Right atrium auricular region (tissue), 2 donors: ENCODE measurements at places on chromosomes 12 and 14. TPM values are rescaled to one million over a fixed set of nuclear protein-coding genes. Genes with fewer than 3 reads are reported as not detected.

DNA sequence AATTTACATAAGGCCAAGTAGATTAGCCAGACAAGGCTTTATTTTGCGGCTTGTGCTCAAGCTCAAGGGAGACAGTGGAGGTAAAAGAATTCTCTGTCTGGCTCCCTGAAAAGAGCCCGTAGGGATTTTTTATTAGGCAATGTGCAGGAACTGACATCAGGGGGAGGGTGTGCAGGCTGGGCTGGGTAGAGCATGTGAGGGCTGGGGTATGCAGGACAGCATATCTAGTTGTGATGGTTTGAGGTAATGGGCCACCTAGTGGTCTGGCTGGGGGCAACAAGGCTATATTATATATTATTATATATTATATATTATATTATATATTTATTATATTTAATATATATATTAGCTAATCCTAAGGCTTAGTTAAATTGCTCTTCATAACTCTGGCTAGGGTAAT, 102.1 kb downstream of the TMEM117 start:
- no peak for DNase-seq

- no peak for DNase-seq
Observed at GRCh38 chr14:60163693-60164092, 1.5 kb downstream of the DHRS7 start.

- DNase-seq: no peak
Observed at GRCh38 chr14:102939820-102940561, 17.5 kb downstream of the AMN start.

GRCh38 chr12:47272412-47273190, 192.8 kb upstream of the AMIGO2 start:
- no peak for DNase-seq

DNA sequence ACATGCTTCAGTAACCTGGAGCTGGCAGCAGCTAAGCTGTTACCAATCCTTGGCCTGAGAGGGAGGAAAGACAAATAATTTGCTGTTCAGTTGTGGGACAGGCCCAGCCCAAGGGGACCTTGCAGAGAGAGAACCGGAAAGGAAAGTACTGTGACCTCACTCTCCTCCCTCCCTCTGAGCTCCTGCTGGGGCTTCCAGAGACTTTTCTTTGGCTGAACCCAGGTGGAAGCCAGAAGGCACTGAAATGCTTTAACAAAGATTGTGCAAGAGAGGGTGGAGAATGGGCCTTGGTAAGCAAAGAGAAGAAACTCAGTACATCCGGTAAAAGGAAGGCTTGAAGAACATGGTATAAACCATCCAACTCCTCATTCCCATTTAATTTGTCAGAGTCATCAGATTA, 457.1 kb downstream of the GLT1D1 start:
- DNase-seq: no peak

- no peak for DNase-seq
Observed at GRCh38 chr12:89390802-89391673, 38.7 kb upstream of the DUSP6 start.

- DNase-seq: no peak
Observed at GRCh38 chr12:66662729-66663128, 16.1 kb downstream of the GRIP1 start.

DNA sequence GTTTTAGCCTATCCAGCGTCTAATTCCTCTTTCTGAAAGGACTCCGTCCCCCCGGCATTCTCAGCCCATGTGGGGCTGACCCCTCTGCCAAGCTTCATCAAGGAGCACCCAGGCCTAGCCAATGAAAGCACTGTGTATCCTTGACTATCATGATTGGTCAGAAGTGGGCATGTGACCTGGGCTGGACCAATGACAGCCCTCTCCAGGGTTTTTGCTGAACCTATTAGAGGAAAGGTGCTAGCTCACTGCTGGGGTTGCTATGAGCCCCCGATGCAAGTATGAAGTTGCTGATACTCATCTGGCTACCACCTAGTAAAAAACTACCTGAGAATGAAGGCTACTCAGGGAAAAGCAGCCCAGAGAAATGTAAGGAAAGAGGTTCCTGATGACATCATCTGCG, 68.1 kb downstream of the LRRC74A start:
- DNase-seq: no peak

DNA sequence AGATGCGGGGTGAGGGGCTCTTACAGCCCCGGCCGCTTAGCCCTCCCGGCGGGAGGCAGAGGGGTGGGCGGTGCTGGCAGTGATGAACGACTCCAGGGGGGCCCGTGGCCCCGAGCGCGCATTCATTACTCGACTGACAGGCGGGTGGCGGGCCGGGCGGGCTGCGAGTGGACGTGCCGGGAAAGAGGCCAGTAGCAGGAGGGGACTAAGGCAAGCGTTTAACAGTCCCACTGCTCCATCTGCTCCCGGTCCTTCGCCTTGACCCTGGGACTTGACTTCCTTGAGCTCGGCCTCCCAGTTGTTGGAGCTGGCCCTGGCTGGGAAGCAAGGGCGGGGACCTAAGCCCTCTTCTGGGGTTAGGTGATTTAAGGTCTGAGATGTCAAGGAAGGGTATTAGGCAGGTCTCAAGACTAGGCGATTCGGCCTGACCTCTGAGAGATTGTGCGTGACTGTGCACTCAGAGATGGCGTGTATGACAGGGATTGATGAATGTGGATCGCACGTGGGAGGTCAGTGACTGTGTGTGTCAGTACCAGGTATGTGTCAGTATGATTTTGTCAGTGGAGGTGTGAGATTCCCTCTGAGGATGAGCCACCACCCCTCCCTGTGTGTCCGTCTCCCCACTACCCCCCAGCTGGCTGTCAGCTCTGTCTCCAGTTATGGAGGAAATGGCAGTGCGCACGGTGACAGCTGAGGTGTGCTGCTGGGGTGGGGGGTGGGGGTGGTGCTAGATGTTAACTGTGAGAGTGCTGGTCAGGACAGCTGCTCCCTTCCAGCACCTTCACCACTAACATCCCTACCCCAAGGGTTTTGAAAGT, 3.6 kb upstream of the DNAJC22 start:
- no peak for DNase-seq

GRCh38 chr14:102501751-102502315, 7.7 kb downstream of the ANKRD9 start:
- no peak for DNase-seq

DNA sequence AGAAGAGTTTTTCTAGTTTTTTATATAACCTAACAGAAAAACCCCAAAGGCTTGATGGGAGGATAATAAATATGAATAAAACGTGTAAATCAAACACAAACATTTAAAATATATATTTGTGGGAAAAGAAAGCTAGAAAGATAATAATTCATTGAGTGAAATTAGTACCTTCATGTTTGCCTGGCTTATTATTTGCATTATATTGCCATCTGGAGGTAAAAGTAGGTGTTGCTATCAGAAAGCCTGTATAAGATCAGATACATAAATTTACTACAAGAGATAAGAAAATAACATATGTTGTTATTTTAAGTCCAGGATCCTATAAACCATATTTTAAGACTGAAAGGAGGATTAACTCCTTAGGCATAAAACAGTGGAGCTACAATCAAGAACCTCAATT, 77.7 kb downstream of the NTS start:
- no peak for DNase-seq

- DNase-seq: no peak
Observed at GRCh38 chr14:35766036-35766699, 42.9 kb downstream of the RALGAPA1 start.

- no peak for DNase-seq
Observed at GRCh38 chr12:113186033-113186365, 478 bp downstream of the RITA1 start.

GRCh38 chr14:38311655-38312054, 55.8 kb upstream of the CLEC14A start:
- no peak for DNase-seq

GRCh38 chr12:62839869-62840660, 94.9 kb downstream of the PPM1H start:
- DNase-seq: no peak

DNA sequence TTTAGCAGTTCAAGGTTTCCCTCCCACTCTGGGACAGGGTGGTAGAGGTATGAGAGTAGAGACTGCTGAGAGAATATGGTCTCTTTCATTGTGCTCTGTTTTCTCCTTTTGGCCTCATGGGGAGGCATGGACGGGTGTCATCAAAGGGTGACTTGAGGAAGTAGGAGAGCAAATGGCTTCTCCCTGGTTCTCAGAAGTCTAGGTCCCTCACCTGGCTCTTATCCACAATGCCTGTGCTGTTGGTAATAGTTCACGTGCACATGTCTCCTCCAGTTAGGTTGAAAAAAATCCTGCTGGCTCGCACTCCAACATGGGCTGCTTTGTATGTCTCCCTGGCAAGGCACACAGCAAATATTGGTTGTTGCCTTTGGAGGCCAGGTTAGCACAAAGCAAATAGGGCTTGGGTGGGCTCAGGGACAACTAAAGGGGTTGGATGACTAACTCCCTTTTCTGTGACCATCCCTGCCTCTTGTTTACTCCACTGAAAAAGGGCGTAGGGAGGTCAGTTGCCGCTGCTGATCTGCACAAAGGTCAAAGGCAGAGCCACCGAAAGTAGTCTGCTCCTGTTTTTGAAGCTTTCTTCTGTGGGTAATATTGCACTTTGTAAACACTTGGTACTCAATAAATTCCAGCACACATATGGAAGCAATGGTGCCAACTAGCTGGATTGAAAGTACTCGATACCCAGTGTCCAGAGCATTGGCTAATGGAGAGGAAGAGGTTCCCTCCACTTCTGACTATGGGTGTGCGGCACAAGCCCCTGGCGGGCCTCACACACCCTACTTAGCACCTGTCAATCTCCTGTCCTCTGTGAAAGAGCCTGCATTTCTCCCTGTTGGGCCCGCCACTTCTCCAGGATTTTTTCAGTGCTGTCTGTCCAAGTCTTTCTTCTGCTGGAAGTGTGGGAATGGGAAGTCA, 121.8 kb downstream of the SLC38A6 start:
- DNase-seq: no peak

DNA sequence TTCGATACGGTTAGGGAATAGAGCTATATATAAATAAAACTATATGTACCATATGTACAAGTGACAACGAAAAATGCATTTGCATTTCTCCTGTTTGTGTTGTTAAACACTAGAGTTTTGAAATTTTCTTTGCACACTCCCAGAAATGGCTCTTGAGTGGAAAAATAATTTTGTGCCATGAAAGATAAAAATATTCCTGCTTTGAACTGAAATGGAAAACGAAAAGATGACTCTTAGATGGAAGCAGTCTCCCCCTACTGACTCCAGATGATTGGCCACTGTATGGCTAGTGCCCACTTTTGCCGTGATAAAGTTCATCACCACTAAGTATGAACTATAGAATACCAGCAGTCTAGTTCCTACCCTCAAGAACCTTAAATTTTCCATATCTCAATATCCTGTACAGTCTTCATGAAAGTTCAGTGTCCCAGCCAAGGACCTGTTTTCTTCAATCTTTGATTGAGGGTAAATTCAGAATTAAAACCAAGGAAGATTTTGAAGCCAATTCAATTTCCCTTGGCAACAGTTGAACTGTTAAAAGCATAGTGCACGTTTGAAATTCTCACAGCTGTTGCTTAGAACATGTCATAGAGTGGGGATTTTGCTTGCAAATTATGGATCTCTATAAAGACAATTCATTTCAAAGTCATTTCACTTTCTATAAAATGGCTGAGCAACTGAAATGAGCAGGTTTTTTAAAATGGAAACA, 1.6 kb upstream of the PPP2R5E start:
- DNase-seq: no peak

DNA sequence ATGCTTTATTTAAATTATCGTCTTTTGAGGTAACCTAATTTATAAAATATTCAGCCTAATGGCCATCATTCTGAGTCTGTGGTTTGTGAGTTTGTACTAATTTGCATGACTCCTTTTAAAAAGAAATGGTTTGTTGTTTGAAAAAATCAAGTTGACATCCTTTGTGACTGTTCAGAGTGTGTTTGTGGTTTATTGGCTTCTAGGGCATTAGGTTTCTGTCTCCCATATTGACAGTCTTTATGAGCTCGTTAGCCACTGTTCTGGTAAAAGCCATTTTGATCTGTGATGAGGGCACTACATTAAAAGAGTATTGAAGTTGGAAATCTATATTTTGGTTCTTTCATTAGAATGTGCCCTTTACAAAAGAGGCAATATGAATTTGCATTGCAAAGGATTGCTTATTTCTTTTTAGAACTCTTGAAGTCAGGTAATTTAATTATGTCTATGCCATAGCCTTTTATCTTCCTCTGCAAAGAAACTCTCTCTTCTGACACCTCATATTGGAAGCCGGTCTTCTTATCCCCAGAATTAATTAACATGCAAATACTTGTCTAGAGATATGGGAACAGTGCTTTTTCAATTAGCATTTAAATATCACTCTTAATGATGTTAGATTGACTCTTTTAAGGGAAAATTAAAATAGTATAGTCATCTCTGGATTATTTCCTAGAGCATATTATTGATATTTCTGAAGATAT, 95.0 kb downstream of the CRADD start:
- no peak for DNase-seq

DNA sequence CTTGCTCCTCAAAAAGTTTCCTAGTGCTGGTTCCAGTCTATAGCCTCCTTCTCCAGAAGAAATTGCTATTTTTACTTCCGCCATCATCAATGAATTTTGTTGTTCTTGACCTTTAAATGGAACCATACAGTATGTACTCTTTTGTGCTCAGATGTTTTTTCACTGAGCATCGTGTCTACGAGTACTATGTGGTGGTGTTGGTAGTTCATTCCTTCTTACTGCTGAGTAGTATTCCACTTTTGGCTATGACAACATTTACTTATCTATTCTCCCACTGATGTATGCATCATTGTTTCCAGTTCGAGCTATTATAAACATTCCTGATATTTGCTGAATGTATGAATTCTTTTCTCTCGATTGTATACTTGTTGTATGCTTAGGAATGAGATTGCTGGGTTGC, 28.6 kb downstream of the SLC2A14 start:
- DNase-seq: no peak

DNA sequence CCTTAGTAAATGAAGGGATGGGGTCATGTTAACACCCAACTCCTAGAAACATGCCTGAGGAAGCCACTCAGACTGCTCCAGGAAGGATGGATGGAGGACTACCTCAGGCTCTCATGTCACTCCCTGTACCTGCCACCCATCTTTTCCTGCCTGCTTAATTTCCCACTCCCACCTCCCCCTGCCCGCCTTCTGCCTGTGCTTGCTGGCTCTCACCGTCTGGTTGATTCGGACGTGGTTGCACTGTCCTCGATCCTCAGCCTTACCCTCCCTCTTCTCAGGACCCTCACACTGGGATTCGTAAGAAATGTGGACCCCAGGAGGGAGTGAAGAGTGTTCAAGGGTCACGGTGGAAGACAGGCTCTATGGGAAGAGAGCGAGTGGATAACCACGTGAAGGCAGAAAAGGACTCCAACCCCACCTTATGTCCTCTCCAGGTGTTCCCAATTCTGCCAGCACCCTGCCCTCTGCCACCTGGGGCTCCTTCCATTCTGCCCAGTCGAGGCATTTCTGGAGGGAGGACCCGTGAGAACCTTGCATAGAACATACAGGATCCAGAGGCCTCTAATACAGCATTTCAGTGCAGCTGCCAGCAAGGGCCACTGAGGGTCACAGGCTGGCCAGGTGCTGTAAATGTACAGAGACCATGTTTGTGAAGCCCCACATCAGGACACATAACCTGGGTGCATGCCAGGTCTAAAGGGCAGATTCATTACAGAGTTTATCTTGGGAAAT, 12.9 kb downstream of the ITGB7 start:
- no peak for DNase-seq

PRH2 gene
- not detected for total RNA-seq

AMDHD1 gene
- total RNA-seq: 1.3 TPM

KRT2 gene
- not detected for total RNA-seq

CCND2 gene
- total RNA-seq: 151 TPM

CCDC38 gene
- total RNA-seq: not detected

AJUBA gene
- total RNA-seq: 5.8 TPM

EIF5 gene
- total RNA-seq: 175 TPM

PRB2 gene
- total RNA-seq: not detected

COL2A1 gene
- not detected for total RNA-seq

CLEC4A gene
- total RNA-seq: not detected

TEX22 gene
- 0.16 TPM for total RNA-seq

CLEC2D gene
- total RNA-seq: 6.9 TPM

PLCZ1 gene
- not detected for total RNA-seq

RFX4 gene
- total RNA-seq: not detected

FAM181A gene
- not detected for total RNA-seq
